ENCODE measurements at places on chromosomes 13 and 19.

DNA sequence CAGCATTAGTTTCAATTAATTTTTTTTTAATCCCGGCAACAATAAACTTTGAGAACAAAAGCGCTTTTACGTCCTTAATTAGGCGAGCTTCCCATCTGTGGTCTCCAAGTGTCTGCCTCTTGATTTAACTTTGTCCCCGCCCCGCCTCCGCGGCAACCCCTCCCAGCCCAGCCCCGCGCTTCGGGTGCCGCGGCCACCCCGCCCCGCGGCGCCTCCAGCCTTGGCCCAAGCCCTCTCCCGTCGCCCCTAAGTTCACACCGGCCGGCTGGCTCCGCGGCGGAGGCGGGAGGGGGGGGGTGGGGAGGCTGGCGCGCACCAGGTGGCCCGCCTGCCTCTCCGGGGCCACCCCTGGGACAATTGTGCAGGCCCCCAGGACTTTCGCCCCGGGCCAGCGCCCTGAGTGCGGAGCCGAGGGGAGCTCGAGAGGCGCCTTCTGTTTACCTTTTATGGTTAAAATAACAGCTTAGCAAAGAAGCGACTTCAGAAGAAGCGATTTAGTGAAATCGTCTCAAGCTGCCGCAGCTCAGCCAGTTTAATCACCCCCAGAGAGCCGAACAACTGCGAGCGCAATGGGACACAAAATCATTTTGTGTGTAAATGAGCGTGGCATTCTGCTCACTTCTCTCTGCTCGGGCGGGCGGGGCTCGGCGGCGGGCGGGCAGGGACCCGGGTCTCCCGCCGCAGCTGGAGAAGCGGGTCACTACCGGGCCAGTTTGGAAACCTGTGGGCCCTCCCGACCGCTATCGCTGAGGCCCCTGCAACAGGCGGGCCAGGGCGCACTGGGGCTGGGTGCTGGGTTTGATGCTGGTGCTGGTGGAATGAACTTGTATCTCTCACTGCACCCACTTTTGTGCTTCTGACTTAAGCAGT, 1.4 kb downstream of the KCTD15 start:
- DNase-seq: peak; percentile 66

GRCh38 chr13:112531263-112531794, 56.6 kb downstream of the TUBGCP3 start:
- DNase-seq: no peak

DNA sequence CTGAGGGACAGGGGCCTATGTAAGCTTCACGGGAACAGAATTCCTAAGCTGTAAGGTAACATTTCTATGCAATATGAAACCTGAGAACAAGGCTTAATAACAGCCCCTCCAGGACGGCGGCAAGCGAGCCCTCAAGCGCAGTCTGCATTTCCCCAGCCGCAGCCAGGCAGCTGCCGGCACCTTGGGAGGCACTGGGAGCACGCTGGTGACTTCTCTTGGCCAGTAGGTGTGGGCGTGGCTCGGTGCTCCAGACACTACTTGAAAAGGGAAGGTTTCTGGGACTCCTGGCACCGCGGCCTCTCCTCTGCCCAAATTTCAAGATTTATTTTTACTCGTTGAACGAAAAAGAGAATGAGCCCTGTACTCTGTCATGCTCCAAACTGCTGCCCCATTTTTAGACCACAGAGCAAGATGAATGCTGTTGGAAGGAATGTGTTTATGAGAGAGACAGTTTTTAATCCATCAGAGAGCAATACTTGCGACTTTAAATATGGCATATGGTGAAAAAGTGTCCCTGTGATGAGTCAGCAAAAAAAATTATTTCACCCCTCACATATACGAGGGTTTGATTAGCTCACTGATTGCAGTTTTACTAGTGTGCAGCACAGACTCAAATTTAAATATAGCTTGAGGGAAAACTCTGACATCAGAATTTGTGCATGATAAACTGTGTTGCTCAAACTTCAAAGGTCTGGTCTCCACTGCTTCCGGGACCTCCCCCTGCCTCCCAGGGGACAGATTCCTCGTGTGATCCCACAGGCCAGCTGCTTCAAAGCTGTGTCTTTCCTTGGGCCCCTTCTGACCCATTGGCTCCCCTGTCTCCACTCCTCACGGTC, 81.2 kb downstream of the COL4A2 start:
- no peak for DNase-seq

DNA sequence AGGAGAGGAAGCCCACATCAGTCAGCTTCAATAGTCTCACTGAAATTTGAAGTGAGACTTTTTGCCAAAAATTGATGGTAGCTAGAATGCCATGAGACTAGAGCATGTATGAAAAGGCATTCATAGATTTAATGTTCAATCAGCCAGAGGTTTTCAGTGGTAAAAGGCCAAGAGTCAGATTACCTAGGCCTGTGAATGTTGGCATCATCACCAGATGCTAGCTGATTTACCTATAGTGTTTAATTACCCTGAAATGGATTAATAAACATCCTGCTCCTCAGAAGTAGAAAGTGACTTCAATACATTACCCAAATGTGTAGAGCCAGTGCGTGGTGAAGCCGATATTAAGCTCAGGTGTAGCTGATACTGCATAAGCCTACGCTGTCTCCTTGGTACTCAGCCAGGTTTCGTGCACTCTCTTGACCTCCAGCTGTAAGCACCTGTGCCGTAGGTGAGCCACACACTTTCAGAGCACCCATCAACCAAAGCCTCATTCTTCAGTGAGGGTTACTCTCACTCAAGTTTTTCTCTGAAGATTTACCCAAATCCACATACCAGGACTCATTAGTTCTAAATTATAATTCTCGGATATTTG, 1140.3 kb upstream of the SLC10A2 start:
- DNase-seq: no peak

DNA sequence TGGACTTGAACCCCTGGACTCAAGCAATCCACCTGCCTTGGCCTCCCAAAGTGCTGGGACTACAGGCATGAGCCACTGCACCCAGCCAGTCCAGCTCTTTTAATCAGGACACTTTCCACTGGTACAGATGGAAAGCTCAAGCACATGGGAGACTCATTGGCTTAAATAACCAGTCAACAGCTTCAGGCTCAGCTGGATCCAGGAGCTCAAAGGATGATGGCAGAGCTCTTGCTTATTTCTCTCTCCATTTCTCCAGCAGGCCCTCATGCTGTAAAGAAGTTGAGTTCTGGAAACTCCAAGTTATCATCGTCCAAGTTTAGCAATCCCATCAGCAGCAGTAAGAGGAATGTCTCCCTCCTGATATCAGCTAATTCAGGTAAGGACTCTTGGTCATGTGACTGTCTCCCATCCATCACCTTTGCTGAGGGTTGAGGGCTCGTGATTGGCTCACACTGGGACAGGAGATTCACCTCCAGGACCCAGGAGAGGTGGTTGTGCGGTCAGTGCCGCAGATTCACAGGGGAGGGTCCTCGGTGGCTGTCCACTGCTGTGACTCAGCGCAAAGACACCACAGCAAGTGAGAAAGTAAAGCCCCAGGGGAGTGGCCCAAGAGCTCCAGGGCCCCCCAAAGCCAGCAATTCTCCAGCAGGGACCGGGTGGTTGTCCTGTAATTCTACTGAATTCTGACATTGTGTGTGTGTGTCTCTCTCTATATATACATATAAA, 5.1 kb downstream of the CCL25 start:
- no peak for DNase-seq

DNA sequence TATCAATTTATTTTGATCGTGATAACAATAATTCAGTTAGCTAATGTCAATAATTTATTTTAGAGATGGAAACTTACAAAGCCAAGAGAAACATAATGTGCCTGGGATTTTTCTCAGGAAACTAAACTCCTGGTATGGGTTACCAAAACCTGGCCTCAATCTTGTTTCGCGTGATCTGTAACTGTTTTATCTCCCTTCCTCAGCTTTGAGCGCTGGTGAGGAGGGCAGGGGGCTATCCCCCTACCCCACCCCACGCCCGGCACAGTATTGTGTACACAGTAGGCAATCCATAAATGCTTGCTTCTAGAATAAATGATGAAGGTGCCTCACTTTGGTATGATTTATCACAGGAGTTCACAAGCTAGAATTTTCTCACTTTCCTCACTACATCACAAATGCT, 7.7 kb upstream of the DOCK9 start:
- DNase-seq: no peak

DNA sequence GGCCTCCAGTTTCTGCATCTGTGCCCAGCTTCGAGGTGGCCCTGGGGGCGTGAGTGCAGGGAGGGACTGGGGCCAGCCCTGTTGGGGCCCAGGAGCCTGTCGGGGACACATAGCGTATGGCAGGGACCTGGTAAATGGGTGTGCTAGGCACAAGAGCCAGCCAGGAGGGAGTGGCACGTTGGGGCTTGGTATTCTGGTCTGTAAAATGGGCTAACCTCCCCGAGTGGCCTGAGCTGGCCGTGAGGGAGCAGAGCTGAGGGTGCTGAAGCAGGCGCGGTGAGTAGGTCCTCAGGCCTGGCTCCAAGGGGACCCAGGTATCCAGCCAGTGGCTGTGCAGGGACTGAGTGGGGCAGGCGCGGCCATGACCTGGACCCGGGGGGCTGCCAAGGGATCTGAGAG, 4.3 kb downstream of the PTOV1 start:
- DNase-seq: no peak

DNA sequence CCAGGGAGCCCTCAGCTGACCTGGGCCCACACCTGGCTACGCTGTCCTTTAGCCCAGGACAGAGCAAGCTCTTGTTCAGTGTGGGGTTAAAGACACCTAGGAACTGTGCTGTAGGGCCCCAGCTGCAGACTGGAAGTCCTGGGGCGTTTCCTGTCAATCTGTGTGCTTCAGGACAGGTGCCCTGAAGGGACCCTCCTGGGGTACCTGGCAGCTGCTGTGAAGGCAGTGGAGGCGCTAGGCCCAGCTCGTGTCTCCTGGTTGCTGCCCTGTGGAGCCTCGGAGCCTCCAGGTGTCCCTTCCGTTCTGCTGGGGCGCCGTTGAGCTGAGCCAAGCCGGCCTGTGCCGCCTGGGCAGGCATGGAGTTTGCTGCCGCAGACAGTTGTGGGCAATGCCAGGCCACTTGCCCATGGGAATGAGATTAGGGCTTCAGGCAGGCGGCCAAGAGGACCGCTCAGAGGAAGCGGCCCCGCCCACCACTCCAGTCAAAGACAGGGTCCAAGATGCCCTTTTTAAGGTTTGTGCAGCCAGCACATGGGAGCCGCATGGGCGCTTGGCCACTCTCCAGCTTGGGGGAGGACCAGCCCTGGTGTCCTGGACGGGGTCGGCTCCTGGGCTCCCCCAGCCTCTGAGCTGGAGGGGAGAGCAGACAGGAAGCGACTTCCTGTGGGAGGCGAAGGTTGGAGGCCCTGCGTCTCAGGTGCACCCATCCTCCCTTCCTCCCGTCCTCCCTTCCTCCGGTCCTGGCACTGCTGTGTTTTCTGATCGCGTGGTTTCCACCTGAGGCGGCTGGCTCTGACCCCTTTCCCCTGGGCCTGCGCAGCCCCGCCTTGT, 4.0 kb downstream of the PTBP1 start:
- DNase-seq: peak; percentile 92

DNA sequence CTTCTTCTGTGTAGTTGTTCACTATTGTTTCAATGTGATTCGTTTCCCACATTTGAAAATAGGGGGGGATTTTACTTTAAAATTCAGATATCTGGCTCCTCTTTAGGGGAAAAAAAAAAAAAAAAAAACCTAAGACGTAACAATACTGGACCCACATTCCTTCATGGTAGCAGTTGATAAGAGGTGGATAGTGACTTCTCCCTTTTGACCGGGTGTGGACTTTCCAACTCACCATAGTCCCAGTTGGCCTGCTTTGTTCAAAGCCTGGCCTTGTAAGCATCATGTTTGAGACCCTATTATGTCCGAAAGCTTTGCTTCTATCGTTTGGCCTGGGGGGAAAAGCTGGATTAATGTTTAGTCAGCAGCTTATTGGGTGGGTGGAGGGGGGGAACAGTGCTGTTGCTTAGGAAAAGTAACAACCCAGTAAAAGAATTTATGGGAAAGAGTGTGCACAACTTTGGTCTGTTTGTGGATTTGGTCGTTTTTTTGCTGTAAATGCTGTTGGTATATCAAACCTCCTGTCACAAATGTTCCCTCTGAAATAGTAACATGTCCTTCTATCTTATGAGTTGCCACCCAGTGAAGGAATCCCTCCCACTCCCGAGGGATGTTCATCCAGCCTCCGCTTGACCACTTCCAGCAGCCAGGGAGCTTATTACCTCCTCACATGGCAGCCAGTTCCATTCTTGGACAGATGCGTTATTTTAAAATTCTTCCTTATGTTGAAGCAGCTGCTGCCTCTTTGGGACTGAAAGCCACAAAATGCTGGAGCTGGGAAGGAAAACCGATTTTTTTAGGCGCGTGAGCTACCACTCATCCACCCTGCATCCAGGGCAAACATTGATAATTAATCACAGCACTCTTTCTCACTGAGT, 10.4 kb downstream of the SAMD4B start:
- peak; percentile 49 for DNase-seq

GRCh38 chr19:5339950-5340636, 519 bp downstream of the PTPRS start:
- DNase-seq: no peak

- peak; percentile 56 for DNase-seq
Observed at GRCh38 chr19:17385878-17386611, 8.0 kb downstream of the CCDC194 start.

DNA sequence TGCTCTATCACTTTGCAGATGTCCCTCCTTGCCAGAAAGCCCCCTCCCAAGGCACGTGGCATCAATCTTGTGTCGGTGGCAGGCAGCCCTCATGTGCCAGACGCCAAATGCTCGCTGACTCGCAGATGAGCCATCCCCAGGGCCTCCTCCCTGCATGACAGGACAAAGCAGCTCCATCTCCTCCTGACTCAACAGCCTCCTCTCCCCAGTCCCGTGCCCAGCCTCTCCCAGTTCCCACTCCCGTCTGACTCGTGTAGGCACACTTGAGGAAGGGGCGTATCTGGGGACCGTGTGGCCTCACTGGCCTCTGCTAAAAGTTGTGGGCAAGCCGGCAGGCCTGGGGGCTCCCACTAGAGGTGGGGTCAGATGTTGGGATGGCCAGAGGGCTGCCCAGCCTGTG, 133.6 kb downstream of the STK24 start:
- no peak for DNase-seq

GRCh38 chr13:98443800-98444325, 133.0 kb downstream of the STK24 start:
- no peak for DNase-seq

DNA sequence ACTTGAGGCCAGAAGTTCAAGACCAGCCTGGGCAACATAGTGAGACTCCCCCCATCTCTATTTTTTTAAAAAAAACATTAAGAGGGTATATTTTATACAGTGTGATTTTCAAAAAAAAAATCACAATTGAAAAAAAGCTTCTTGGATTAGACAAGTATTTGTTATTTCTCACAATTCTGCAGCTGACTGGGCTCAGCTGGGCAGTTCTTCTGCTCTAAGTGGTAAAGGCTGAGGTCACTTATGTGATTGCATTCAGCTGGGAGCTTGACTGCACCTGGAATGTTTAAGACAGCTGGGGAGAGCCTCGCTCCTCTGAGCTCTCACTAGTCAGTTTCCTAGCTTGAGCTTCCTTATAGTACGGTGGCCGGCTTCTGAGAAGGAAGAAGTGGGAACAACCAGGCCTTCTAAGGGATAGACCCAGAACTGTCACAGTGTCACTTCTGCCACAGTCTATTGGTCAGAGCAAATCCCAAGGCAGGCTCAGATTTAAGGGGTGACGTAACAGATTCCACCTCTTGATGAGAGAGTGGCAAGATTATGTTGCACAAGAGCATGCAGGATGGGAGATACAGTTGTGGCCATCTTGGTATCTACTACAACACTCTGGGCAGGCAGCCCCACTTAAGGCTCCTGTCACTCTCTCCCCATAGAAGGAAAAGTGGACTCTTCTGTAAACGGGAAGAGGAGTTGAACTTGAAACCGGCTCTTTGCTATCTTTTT, 19.7 kb upstream of the IRGC start:
- no peak for DNase-seq
